ENCODE measurements at places on chromosomes 7 and 10.
A peak's percentile ranks its signal among the peaks of the same experiment; 100 is the strongest.

DNA sequence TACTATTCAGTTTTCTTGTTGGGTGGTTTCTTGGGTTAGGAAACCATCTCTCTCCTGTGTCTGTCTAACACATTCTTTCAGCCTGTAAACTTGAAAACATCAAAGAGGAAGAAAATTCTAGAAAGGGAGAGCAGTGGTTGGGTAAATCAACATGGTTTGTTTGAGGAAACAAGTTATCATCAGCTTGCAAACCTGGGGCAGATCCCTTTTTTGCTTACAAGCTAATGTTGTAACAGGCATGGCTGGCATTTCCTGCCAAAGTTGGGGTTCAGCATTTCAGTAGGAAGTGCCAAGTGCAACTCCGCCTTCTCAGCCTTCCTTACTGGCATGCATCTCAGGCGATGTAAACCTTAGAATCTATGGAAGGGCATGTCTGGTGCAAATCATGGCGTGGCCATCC is 112.6 kb downstream of the EEPD1 start:
- no peak for DNase-seq

DNA sequence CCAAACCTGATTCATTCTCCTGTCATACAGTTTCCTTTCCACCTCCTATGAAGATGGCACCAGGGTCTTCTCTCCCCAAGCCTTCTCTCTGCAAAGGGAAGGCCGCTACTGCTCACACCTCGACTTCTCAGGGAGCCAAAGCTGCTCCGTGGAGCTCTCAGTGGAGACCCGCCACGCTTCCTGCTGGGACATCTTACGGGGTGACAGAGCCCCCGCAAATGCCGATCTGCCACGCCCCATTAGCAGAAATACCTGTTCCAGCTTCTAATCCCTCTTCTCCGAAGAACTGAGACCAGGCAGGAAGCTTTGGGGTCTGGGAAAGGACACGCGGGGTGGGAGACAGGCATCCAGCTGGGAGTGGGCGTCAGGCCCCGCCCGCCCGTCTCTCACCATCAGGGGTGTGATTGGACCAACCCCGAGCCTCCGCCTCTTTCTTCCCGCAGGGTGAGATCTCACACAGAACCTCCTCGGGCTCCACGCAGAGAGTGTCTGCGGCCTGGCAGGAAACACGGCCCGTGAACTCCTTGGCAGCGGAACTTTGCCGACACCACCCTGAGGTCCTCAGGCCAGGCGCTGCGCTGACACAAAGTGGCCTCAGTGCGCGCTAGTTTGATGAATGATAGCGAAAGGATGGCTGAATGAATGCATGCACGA is 12.0 kb upstream of the CALML5 start:
- DNase-seq, result no peak

- no peak for DNase-seq
Observed at GRCh38 chr10:50403074-50403473, 151.8 kb upstream of the ASAH2 start.

- no peak for DNase-seq
Observed at GRCh38 chr10:71059054-71059818, 153.1 kb upstream of the UNC5B start.

- no peak for DNase-seq
Observed at GRCh38 chr10:131450216-131450765, 138.8 kb upstream of the TCERG1L start.

DNA sequence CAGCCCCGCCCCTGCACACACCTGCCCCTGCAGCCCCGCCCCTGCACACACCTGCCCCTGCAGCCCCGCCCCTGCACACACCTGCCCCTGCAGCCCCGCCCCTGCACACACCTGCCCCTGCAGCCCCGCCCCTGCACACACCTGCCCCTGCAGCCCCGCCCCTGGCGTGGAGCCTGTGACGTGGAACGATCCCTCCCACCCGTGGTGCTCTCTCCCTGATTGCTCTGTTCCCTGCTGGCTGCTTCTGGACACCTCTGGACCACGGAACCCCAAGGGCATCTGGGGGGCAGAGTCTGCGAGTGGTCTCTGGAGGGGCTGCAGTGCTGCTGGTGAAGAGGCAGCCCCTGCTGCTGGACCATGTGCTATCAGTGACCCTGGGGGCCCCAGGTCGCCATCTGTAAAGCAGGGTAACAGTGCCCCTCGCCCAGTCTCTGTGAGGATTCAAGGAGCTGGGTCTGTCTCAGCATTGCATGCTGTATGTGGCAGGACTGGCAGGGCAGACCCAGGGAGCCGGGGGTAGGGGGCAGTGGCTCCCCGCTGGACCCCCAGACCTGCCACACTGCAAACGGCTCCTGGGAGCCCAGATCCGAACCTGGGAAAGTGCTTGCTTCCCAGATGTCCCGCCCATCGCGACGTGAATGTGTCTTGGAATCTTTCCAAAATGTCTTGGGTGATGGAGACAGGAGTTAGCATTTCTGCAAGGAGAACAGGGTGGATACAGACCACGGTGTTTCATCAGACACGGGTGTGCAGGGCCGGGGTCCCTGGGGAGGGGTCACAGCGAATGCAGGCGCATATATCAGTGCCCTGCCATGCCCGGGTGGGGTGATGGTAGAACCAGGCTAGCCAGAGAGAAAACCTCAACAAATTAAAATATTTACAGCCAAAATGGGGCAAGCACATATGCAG is 27.9 kb upstream of the NKX6-2 start:
- DNase-seq, result no peak

GRCh38 chr7:70587739-70588138 is 544.2 kb upstream of the GALNT17 start:
- no peak for DNase-seq

GRCh38 chr10:131775433-131775832 is 125.4 kb upstream of the PPP2R2D start:
- no peak for DNase-seq

DNA sequence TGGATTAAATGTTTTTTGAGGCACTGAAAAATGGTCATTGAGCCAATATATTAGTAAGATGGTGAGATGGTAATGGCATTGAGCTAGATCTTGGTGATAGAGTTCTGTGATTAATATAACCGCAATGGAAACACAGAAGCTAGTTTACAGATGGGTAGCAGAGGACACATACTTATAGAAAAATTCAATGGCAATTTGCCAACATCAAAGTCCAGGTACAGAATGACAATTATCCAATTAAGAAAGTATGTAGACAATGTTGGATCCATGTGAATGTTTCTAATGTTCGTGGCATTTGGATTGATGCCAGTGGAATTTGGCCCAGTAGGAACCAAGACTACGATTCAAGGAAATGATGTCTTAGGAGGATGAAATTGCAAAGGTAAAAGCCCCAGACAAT is 187.8 kb downstream of the GNAT3 start:
- DNase-seq, result peak; percentile 42

DNA sequence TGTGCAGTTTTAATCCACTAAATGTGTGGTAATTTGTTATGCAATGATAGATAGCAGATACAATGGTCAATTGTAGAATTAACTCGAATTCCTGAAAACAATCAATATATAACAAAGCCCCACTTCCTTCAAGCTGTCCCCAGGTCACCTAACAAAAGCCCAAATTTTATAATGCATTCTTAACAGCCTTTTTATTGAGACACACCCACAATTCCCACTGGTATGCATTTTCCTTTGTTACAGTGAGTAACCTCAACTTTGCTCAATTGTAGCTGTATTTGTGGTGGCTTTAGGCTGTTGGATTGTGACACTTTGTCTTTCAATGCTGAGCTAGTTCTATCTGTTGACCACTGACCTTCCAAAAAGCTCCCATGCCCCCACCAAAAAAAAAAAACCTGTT is 279.8 kb upstream of the CACNA2D1 start:
- DNase-seq, result no peak

DNA sequence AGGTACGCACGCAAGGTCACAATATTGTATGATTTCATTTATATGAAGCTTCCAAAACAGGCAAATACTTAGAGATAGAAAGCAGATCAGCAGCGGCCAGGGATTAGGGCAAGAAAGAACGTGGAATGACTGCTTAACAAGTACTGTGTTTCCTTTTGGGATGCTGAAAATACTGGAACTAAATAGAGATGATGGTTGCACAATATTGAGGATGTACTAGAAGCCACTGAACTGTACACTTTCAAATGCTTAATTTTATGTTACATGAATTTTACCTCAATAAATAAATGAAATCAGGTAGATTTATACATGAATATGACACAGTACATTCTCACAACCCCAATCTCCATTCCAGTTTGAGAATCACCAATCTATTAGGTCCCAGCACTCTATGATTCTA is 15.6 kb downstream of the SEM1 start:
- no peak for DNase-seq

DNA sequence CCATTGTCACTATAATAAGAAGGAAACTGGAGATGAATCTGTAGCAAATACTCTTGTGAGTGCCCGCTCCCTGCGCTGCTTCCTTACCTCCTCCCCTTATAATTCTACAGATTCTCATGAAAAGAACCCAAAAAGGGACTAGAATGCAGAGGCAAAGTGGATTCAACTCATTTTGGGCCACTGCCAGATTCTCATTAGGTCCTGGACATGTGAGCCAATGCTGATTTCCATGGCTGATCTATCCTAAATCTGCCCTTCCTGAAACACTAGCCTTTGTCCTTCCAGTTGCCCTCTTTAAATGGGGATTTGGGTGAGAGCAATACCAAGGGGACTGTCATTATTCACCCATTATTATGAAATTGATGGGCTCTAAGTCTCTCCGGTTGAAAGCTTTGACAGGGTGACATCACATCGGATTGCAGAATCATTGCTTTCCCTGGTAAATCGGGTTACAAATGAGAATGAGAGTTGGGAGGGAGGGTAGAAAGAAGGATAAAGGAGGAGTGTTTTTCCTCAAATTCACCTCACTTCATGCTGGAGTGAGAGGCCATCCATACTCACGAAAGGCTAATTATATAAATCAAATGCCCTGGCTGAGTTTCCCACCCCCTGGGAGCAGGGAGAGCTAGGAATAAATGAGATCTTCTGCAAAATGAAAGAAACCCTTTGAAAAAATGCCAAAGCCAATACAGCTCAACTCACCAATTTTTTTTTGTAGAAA is 37.5 kb downstream of the PTN start:
- DNase-seq, result no peak

DNA sequence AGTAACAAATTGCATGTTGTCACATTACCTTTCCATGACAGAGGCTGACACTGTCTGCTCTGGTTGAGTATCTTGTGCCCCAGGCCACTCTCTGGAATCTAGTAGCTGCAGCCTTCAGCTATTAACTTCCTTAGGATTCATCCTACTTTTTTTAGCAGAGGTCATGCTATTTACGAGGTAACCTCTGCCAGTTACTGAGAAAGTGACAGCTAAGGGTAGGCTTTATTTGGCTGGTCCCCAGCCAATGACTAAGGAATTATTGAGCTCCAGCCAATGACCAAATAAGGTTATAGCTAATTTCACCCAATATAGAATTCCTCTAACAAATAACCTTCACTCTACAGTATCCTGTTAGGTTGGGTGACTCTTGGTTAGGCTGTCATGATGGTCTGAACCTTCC is 1361.7 kb downstream of the XPNPEP1 start:
- no peak for DNase-seq

DNA sequence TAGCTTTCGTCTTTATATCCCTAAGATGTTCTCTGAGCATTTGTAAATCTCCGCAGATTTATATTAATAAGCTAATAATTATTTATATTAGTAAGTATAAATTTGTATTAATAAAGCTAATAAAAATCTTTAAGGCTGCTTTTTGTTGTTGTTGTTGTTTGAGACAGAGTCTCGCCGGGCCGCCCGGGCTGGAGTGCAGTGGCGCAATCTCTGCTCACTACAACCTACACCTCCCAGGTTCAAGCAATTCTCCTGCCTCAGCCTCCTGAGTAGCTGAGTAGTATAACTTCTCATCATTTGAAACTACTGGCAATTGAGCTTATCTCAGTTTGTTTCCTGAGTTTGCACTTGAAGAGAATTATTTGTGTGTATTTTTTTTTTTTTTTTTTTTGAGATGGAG is 5.1 kb upstream of the ZRANB1 start:
- no peak for DNase-seq

GRCh38 chr7:38825721-38826440 is 83.1 kb downstream of the VPS41 start:
- no peak for DNase-seq

- DNase-seq, result no peak
Observed at GRCh38 chr10:66555061-66555460, 370.8 kb upstream of the LRRTM3 start.

GRCh38 chr10:120794390-120794789 is 56.8 kb upstream of the WDR11 start:
- DNase-seq, result peak; percentile 43

DNA sequence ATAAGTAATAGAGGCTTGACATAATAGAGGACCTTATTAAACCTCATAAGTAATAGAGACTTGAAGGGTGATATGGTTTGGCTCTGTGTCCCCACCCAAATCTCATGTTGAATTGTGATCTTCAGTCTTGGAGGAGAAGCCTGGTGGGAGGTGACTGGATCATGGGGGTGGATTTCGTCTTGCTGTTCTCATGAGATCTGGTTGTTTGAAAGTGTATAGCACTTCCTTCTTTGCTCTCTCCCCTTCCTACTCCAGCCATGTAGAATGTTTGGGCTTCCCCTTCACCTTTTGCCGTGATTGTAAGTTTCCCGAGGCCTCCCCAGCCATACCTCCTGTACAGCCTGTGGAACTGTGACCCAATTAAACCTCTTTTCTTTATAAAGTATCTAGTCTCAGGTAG is 8.6 kb downstream of the KIFBP start:
- no peak for DNase-seq

Measured in SJCRH30 (cell line).